ENCODE measurements at places on chromosomes 6 and 20. TPM values are rescaled to one million over a fixed set of nuclear protein-coding genes. Genes with fewer than 3 reads are reported as not detected.

Gene NKAIN2
- total RNA-seq: not detected

Gene DLL1
- 0.73 TPM for total RNA-seq

Gene COMMD7
- 44.1 TPM for total RNA-seq

Gene PIGT
- total RNA-seq: 30.9 TPM

Gene SPATA25
- 1.4 TPM for total RNA-seq

Gene CD24
- not detected for total RNA-seq

Gene STMN3
- total RNA-seq: 8.8 TPM

Gene PGC
- total RNA-seq: not detected

Gene PTK6
- under 0.01 TPM for total RNA-seq

Gene IL22RA2
- total RNA-seq: not detected

Gene THBD
- total RNA-seq: 15.1 TPM

All from subcutaneous preadipocyte (primary cell).